PC-3 (cell line): ENCODE measurements at places on chromosomes 3 and 15.

DNA sequence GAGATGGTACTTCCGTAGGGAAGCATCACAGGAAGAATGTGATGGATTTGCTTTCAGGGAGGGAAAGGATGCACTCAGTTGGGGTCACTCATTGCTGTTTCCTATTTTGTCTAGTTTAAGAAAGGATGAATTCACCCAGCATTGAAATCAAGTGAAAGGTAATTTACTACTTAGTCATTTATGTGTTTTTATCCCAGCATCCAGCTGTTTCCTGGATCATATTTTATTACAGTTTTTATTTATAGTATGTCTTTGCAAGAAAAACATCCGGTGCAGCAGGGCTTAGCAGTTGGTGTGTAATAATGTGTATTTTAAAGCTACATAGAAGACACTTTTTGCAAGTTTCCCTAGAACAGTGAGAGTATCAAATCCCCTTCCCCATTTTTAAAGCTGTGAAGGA, 37.4 kb upstream of the GOLGA8B start:
- peak; percentile 44 for DNase-seq

DNA sequence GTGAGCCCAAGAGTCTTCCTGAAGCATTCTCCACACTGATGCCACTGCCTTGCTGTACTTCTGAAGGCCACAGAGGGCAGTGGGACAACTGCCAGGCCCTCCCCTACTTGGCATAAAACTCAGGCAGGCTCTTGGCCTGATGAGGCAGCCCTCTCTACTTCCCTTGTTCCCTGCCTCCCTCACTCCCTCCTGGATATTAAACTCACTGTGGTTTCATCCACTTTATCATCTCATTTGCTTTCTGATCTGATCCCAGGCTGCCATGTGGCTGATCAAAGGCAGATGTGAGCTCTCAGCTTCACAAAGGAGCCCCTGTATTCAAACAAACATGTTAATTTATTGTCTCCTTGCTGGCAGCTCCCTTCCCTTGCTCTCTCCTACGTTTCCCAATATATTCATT, 533.5 kb downstream of the IGSF11 start:
- peak; percentile 27 for DNase-seq

- no peak for DNase-seq
Measured at GRCh38 chr3:174951498-174952005, 92.4 kb downstream of the NAALADL2 start.

- no peak for DNase-seq
Measured at GRCh38 chr3:123679712-123680386, 95.0 kb upstream of the HACD2 start.

DNA sequence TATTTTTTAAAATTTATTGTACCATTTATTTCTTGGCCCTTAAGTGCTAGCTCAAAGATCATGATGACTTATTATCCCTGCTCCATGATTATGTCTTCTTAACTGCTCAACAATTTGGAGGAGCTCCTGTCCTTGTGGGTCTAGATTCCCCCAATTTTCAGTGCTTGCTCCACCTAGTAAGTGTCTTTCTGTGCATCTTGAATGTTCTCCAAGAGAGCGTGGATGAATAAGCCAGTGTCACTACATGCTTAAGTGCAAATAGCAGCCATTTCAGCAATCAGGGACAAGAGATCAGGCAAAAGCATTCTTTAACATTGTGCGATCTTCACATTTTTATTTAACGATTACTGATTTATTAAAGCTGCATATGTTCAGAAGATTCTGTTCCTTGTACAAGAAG, 99.4 kb downstream of the ALCAM start:
- no peak for DNase-seq

GRCh38 chr3:191051037-191051436, 148.0 kb upstream of the OSTN start:
- peak; percentile 78 for DNase-seq
